ENCODE measurements at places on chromosomes 1 and 21.
A peak's percentile ranks its signal among the peaks of the same experiment; 100 is the strongest.

DNA sequence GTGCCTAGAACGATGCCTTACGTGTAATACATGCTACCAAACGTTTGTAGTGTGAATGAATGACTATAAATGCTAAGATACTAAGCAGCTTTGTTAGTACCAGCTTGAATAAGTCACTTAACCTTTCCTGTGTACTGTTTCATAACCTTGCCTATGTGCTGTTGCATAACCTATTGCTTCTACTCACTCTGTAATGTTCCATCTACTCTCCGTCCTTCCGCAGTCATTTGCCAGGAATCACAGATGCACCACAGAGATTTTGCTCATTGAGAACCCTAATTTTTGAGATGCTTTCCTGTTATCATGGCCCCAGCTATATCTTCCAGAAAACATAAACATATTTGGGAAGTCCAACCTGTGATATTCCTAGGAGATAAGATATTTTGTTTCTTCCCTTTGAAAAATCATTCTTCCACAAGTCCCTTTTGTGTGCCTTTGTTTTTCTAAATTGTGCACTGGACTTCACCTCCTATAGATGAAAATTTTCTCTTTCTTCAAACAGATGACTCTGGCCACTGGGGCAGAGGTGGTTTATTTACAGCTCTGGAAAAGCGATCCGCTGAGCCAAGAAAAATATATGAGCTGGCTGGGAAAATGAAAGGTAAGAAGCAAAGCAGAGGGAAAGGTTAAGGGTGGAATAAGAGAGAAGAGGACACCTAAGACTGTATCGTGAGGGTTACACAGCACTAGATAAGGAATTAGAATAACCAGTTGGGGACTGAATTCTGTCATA, 44.8 kb downstream of the CHD1L start:
- no peak for DNase-seq

DNA sequence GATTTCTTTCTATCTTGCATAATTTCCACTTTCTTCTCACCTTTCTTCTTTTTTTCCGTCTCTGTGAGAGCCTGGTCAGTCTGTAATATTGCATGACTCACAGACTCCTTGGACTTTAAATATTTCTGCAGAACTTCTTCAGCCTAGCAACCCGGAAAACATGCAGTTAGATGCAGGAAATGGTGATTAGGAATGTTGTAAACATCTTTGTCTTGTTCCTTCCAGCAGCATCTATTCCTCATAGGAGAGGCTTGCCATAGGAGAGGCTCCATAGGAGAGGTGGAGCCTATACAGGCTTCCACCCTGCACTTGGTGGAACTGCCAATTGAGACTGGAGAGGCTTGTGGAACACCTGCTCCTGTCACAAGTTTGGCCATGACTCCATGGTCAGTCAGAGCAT, 10.0 kb downstream of the GBP5 start:
- peak; percentile 31 for DNase-seq

DNA sequence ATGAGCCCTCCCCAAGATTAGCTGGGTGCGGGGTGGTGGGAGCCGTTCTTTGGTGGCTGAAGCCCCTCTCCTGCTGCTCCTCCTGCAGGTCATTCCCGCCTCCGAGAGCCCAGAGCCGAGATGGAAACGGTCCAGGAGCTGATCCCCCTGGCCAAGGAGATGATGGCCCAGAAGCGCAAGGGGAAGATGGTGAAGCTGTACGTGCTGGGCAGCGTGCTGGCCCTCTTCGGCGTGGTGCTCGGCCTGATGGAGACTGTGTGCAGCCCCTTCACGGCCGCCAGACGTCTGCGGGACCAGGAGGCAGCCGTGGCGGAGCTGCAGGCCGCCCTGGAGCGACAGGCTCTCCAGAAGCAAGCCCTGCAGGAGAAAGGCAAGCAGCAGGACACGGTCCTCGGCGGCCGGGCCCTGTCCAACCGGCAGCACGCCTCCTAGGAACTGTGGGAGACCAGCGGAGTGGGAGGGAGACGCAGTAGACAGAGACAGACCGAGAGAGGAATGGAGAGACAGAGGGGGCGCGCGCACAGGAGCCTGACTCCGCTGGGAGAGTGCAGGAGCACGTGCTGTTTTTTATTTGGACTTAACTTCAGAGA, 448 bp downstream of the G0S2 start:
- no peak for DNase-seq

DNA sequence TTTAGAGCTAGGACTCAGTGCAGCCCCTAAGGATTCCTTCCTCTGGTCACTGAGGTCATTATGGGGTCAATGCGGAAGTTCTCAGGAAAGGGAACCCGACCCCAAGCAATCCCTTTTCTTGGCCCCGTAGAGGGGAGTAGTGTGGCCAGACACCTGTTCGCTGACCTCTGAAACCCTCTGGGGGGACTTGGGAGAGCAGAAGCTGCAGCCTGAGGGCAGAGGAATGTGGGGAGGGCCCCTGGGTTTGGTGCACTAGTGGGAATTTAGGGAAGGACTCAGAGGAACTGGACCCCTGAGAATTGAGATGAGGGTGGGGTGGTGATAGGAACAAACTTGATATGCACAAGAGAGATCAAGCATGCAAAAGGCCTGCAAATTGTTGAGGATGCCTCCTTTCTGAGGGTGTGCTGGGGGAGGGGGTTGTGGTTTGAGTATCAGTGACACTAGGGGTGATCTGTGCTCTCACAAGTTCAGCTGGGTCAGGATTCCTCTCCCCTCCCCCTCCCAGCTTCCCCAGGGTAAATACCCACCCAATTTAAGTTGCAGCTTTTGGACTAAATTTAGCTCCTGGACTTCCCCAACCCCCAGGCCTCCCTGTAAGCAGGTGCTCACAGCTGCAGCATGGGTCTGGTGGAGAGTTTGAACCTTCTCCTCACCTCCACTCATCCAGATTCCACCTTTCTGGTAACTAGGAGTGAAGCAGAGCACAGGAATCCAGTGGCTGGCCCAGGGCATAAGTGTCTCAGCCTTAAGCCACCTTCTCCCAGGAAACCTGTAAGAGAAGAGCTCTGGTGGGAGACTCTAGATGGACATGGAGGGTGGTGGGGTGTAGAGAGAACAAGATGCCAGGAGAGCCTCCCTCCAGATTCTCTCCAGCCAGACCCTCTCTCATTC, 13.5 kb downstream of the ADAMTSL4 start:
- DNase-seq = no peak

DNA sequence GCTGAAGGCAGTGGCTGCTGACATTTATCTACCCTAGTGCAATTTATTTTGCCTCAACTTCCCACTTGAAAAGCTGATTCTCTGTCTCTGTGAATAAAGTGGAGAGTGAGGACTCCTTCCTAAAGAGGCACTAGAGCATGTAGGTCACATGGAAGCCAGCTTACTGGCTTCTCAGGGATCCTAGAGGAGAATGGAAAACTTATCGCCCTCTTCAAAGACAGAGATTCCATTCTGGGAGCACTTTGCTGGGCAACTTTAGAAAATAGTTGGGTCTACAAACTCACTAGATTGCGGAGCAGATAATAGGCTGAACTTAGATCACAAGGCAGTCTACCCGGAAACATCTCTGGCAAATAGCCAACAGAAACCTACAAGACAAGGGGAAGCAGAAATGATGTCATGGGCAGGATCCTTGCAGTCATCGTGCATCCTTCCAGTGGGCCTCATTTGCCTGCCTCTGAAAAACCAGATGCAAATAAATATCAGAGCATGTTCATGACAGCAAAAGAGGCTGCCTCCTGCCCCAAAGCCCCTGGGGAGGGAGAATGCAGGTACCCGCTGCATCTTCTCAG, 104.8 kb upstream of the BARHL2 start:
- no peak for DNase-seq

DNA sequence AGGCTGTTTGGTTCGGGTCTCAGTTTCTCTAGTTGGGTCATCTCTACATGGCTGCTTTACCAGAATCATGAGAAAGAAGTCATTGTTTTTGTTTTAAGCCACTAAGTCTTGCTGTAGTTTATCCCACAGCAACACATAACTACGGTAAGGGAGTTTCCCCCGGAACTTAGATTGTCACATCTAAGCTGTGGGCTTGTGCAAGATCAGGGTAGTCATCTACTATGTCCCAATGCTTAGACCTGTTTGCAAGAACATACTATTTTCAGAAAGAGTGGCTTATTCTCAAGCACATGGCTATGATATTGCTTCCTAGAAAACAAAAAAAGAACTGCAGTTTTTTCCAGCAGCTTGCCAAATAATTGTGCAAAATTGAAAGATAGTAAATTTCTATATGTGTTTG, 18.0 kb upstream of the OLIG2 start:
- no peak for DNase-seq

DNA sequence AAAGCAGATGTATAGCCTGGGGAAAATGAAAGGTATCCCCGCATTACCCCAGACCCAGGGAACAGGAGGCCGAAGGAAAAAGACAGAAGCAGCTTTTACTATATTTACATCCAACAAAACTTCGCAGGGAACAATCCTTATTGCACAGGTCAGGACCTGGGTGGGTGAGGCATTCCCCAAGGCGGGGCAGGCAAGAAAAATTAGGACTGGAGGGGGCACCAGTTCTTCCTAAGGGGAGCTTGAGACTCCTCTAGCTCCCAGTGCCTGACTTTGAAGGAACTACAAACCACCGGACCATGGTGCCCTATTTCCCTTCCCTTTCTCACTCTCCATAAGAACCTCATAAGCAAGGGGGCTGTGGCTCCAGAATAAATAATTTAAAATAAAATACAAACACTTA, 6.7 kb upstream of the GATAD2B start:
- DNase-seq = no peak

Measured in NCI-H446 (cell line).